ENCODE measurements at places on chromosomes 13 and 19.

GRCh38 chr19:10044390-10044789, 31.1 kb downstream of the RDH8 start:
- DNase-seq: no peak

DNA sequence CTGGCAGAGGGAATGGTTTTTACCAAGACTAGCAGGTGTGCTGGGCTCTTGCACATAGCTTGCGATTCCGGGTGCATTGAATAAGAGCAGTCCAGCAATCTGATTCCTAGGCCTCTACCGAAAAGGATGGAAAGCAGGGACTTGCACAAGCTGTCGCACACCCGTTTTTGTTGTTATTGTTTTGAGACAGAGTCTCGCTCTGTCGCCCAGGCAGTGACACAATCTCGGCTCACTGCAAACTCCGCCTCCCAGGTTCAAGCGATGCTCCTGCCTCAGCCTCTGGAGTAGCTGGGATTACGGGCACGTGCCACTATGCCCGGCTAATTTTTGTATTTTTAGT, 5.5 kb downstream of the EBI3 start:
- DNase-seq: no peak

DNA sequence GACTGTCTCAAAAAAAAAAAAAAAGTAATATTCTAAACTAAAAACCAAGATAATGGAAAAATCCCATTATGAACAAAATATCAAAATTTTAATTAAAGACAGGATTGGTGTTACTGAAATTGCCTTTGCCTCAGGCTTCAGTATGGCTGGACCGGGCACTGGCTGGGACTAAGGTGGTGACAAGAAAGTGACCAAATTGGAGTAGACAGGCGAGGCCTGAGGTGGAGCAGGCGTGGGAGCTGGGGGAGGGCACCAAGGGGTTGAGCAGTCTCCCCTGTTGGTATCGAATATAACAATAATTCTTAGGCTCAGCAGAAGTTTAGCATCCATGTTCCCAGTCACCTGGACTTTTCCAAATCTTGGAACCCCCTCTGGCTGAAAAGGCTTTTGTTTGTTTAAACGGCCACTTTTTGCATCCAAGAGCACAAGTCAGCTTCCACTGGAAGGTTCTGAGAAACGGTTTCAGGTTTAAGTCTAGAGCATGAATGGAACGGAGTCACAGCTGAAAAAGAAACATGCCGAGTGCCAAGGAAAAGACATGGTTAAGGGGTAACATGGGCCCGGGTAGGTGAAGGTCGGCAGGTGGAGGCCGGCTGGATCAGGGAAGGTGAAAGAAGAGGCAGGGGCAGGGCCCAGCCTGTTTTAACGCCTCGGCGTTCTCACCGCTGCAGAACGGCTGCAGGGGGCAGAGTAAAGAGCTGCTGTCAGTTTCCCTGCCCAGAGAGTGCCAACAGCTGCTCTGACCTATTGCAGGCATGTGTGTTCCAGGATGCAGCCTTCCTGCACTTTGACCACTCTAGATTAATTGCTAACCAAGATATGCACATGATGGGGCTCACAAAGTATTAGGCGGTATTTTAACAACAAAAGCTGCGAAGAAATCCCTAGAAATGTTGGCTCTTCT, 104.4 kb downstream of the TM9SF2 start:
- no peak for DNase-seq

DNA sequence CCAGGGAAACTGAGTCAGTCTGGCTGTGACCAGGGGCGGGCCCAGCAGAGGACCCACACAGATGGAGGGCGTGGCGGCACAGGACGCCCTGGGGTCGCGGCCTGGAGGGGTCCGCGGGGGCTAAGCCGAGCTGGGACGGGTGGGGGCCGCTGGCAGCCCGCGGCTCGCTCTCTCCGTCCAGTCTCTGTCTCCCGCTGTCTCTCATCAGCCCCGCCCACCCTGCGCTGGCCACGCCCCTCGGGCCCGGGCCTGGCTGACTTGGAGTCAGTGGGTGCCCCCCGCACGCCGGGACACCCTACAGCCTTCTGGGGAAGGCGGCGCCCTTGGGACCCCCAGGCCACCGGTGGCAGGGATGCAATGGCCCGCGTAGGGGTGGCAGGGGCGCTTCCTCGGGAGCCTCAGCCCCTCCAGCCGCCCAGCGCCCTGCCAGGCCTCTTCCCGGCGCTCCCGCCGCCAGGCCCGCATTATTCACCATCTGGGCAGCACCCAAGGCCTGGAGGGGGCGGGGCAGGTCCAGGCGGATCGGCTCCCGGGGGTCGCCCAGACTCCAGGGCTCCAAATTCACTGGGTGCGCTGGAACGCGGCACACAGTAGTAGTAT, at the start of gene TBXA2R:
TBXA2R (minus strand) TSS at position 186 of the 600 bp plus-strand sequence. CDS start 6,241 bp downstream, outside the sequence.
- no peak for DNase-seq

- DNase-seq: no peak
Observed at GRCh38 chr13:104984296-104984818, 1551.1 kb downstream of the EFNB2 start.

- DNase-seq: no peak
Observed at GRCh38 chr13:83992566-83993358, 110.5 kb upstream of the SLITRK1 start.

DNA sequence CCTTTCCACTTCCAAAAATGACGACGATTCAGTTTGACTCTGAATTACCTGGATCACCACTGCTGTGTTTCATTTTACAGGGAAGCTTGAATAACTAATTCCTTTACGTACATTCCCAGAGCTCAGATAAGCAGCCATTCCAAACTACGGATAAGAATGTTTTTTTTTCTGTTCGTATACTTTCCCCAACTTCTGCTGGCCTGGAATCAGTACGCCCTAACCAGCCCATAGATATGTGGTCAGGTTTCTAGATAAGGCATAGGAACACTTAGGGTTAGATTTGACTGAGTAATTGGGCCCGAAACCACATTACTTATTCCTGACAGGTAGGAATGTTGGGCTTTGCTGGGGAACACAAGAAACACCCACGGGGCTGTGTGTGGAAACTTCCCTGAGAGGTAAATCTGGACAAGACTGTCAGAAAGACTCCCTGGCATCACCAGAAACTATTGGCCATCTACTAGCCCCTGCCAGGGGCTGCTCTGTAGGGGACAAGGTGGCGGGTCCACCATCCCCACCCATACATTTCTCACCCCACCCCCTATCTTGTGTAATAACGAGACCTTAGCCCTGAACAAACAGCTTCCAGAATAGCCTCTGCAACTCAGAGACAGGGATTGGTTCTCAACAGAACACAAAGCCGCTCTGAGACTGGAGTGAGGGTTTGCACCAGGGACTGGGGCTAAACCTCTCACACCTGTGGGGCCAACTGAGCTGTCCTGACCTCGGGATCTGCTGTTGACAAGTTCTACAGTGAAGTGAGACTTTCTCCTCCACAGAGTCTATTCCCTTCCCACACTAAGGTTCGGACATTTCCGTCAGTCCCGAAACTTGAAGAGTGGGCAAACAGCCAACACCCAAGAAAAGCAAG, 15.6 kb downstream of the RHPN2 start:
- DNase-seq: no peak

DNA sequence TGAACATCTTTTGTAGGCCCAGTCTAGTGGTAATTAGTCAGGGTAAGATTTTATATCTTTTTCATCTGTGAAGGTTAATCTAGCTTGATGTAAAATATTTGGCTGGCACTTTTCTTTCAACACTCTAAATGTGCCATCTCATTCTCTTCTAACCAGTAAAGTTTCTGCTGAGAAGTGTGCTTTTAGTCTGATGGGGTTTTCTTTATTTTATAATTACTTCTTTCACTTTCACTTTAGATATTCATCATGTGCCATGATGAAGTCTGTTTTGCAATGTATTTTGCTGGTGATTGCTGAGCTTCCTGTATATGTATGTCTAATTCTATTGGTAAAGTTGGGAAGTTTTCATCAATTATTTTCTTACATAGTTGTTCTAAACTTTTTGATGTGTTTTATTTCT, 31.9 kb downstream of the ZNF726 start:
- DNase-seq: no peak

DNA sequence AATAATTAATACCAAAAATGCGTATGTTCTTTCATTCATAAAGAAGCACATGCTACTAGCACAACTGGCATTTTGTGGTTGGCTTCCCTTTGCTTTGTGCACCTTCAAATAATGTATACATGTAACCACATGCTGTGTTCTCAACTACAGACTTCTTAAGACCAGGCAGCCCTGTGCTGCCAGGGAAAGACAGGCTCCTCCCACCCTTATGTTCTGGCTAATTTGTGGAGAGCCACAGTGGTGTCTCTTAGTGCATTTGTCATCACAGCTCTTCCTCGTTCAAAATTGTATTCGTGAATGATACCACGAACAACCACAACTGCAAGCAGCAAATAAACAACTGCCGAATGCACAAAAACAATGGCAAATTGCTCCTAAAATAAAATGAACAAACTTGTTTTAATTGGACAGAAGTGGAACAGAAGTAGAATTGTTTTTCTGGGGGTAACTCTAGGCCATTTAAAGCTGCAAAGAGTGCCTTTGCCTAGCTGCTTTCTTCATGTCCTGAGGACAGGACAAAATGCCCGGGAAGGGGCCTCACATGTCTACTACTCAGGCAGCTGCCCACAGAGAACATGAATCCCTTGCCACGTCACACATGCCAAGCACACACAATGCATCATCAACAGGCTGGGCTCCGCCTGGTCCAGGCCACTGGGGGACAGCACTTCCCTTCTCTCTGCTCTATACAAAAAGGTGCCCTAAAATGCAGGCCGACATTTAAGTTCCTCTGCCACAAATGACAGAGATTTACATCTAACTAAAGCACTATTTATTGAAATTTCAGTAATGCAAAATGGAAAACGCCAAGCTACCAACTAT, 21.7 kb downstream of the IRS2 start:
- DNase-seq: peak; percentile 80

GRCh38 chr19:17220207-17220758, 5.1 kb downstream of the USE1 start:
- DNase-seq: no peak

DNA sequence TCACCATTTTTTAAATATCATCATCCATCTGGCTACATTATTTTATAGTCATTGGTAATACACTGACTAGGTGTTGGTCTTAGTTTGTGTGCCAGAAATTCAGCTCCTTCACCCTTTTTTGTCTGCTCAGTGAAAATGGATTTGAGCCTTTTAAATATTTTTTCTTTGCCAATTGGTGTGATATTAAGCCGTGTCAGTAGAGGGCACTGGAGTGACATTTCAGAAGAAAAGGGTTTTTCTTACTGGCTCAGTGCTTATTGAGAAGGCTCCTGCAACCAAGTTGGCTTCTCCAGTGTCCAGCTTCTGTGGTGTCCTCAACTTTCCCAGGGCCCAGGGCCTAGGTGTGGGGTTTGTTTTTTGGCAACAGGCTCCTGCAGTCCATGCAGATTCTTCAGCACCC, 546.6 kb downstream of the DACH1 start:
- no peak for DNase-seq

- no peak for DNase-seq
Observed at GRCh38 chr19:37977992-37978391, 71.0 kb downstream of the SIPA1L3 start.

DNA sequence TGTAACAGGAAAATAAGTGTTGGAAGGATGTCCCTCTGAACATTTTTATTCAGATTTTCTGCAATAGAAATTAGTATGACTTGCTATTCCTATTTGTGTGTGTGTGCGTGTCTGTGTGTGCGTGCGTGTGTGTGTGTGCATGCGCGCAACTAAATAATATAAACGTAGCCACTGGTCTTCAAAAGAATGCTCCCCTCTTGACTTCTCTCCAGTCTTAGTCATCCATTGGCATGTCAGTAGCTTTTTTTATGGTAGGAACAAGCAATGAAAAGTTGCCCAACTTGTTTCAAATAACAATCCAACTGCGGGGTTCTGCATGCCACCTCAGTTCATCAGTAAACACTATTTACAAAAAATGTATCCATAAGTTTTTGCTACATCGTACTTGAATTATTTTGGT, 249.6 kb downstream of the GPC6 start:
- DNase-seq: no peak

GRCh38 chr13:99467764-99468163, 33.5 kb upstream of the TM9SF2 start:
- DNase-seq: no peak

- no peak for DNase-seq
Observed at GRCh38 chr19:38870612-38871011, 7.5 kb downstream of the RINL start.

DNA sequence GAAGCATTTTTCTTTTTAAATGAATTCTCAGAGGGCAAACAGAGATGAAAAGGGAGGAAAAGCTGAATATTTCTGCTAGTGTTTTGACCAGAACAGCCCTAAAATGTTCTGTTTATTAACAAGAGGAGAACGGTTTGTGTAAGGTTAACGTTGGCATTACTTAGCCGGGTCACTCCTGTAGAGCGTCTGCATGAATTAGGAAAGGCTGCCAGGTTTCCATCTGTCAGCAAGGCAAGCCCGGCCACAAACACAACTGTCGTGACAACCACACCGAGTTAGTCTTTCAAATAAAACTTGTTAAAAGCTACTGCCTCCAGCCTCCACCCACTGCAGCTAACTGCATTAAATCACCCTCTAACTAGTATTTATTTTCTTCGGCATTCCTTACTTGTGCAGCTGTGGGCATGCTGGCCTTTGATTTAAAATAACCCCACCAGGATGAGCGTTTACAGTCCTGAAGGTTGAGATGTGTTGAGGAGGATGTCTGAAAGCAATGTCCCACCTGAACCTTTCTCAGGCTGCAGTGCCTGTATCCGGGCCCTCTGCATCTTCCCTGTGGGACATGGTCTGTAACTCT, 527.9 kb downstream of the FGF9 start:
- DNase-seq: no peak

GRCh38 chr13:84038001-84038400, 155.7 kb upstream of the SLITRK1 start:
- no peak for DNase-seq

- no peak for DNase-seq
Observed at GRCh38 chr19:46032597-46033025, 8.2 kb downstream of the IGFL4 start.

DNA sequence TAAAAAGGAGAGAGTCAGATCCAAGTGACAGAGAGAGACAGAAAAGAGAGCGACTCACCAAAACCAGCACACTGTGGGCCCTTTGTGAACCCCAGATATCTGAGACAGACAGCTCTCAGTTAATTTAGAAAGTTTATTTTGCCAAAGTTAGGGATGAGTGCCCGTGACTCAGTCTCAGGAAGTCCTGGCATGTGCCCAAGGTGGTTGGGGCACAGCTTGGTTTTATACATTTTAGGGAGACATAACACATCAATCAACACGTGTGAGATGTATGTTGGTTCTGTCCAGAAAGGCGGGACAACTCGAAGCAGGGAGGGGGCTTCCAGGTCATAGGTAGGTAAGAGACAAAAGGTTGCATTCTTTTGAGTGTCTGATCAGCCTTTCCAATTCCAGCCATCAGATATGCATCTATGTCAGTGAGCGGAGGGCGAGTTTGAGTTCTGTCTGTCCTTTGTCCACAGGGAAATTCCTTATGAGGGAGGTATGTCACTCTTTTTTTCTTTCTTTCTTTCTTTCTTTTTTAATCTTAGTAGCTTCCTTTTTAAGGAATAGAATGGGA, 37.2 kb upstream of the ATP11A start:
- DNase-seq: no peak

- DNase-seq: no peak
Observed at GRCh38 chr13:101217086-101217485, 199.2 kb downstream of the NALCN start.

Measured in NCI-H187 treated with DMSO at 0.1 percent for 48 hours (cell line).